ENCODE measurements at places on chromosomes 1 and 21.

DNA sequence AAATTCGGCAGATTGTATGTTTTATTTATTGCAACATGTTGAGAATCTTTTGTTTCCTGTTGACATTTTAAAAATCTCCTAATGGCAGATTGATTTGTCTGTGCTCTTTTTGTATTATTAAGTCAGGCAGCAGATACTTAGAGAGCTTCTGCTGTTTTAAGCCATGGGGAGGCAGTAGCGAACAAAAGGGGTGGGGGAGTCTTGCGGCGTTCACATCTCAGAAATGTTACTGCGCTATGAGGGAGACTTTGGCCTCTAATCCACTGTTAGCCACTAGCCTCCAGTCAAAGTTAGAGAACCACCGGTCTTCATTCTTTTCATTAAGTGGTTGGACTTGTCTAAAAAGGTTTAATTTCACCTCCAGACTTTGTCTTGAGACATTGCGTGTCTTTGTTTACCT is 93.6 kb downstream of the DYRK1A start:
- no peak overlapping the region for H3K27ac ChIP-seq
- H3K4me1 ChIP-seq = peaks cover 49% of the 10 kb centered on the region
- no peak overlapping the region for H3K4me3 ChIP-seq
- H3K27me3 ChIP-seq = no peaks in the 10 kb centered on the region
- H3K36me3 ChIP-seq = no peaks in the 10 kb centered on the region

DNA sequence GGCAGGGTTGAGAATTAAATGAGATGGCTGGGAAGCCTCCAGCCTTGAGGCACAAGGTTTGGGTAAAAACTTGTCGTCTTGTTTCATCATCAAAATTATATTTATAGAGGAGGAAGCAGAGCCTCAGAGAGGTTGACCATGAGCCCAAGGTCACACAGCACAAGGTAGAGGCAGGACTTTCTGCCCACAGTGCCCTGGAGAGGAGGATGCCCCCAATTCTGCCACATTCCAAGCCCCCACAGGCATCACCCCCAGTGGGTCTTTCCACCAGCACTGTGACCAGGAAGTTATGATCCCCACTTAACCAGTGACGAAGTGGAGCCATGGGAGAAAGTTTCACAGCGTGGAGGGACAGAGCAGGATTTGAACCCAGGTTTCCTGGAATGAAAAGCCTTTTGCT is 400.0 kb downstream of the MATN1 start:
- H3K4me1 ChIP-seq = no peaks in the 10 kb centered on the region
- DNase-seq = no peak
- no peak overlapping the region for H3K4me3 ChIP-seq
- H3K36me3 ChIP-seq = no peaks in the 10 kb centered on the region
- H3K27me3 ChIP-seq = no peaks in the 10 kb centered on the region
- no peak overlapping the region for H3K27ac ChIP-seq

DNA sequence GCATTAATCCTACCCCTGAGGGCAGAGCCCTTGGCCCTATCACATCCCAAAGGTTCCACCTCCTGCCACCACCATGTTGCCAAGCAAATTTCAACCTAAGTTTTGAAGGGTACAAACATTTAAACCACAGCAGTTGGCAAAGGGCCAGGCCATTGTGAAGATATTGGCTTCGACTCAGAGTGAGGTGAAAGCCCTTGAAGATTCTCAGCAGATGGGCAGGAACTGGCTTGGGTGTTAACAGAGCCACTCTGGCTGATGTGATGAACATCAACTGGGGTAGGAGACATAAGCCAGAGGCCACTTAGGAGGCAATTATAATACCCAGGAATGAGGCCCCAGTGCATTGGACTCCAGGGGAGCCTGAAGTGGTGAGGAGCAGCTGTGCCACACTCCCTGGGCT is 207.7 kb upstream of the KAZN start:
- no peak overlapping the region for H3K4me3 ChIP-seq
- H3K36me3 ChIP-seq = no peaks in the 10 kb centered on the region

- no peaks in the 10 kb centered on the region for H3K4me1 ChIP-seq
- no peak for DNase-seq
- no peak overlapping the region for H3K4me3 ChIP-seq
- H3K36me3 ChIP-seq = no peaks in the 10 kb centered on the region
- no peak overlapping the region for H3K27ac ChIP-seq
Observed at GRCh38 chr1:169701261-169702005, 10.0 kb downstream of the SELL start.

GRCh38 chr21:43694437-43695079 is 24.4 kb upstream of the PDXK start:
- H3K4me1 ChIP-seq = peaks cover 24% of the 10 kb centered on the region
- no peaks in the 10 kb centered on the region for H3K27me3 ChIP-seq
- no peak overlapping the region for H3K4me3 ChIP-seq
- peaks cover 72% of the 10 kb centered on the region for H3K36me3 ChIP-seq
- DNase-seq = no peak

GRCh38 chr1:207336559-207337467 is 15.3 kb downstream of the CD55 start:
- no peak overlapping the region for H3K4me3 ChIP-seq
- no peak for DNase-seq
- no peak overlapping the region for H3K27ac ChIP-seq
- H3K4me1 ChIP-seq = no peaks in the 10 kb centered on the region
- no peaks in the 10 kb centered on the region for H3K27me3 ChIP-seq
